ENCODE measurements at places on chromosomes 5 and 9. TPM values are rescaled to one million over a fixed set of nuclear protein-coding genes. Genes with fewer than 3 reads are reported as not detected.

Gene FGF10
- not detected for total RNA-seq

Gene JAKMIP2
- not detected for total RNA-seq

Gene LECT2
- total RNA-seq, result not detected

Gene FAM153A
- total RNA-seq, result not detected

Gene SCGB3A2
- total RNA-seq, result not detected

Gene ZNF608
- 0.77 TPM for total RNA-seq

Gene GFRA3
- total RNA-seq, result not detected

Gene SLC36A3
- total RNA-seq, result not detected

Gene PCDHGA12
- 0.03 TPM for total RNA-seq
